Stimulated activated CD4-positive, alpha-beta T cell treated with anti-CD3 and anti-CD28 coated beads, Interleukin-4, amount 100 ng/mL, for 48 hours (primary cell): ENCODE measurements at places on chromosomes 7 and 10.

DNA sequence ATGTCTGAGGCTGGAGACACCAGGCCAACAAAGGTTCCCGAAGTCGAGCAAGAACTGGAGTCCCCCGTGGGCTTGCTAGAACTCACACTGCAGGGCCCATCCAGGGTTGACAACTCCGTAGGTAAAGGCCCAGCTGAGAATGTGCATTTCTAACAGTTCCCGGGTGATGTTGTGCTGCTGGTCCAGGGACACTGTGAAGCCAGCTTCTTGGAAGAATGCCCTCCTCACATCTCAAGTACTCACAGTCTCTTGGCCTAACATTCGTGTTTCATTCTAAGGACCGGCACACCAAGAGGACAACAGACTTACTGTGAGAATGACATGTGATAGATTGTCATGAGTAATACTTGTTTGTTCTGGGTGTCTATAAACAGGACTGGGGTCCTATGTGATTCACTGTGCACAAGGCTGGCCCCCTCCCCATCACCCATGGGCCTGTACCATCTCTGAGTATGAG is 682.3 kb upstream of the IGFBP3 start:
- DNase-seq: no peak

- no peak for DNase-seq
These were observed 81.1 kb downstream of the ARHGAP12 start for GRCh38 chr10:31847515-31847914.

DNA sequence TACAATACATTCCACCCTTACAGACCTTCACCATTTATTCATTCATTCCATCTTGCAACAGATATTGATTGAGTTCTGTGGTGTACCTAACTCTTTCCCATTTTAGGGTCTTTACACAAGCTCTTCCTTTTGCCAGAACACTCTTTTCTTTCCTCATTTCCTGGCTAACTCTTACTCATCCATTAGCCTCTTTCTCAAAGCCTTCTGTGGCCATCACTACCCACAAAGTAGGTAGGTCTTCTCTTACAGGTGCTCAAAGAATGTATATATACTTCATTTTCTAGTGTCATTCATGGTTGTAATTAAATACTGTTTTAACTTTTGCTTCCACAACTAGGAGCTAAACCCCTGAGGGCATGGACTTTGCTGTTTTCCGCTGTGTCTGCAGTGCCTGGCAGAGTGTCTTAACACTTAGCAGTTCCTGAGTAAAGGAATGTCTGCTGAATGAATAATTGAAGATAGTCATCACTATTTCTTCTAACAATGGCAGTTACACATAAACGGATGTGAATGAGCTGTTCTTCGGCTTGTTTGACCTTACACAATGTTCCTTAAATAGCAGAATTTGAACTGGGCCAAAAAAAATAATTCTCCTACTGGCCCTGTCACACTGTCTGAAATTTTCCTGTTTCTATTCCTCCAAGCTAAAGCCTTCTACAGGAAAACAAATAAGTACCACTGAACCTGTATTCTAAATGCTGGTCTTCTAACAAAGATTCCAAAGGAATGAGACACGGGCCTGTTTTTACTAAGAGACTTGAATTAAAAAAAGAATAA is 15.1 kb downstream of the BCAP29 start:
- DNase-seq: no peak

GRCh38 chr7:155372782-155373358 is 75.2 kb downstream of the INSIG1 start:
- no peak for DNase-seq

- no peak for DNase-seq
These were observed 1.3 kb upstream of the BLOC1S2 start for GRCh38 chr10:100287756-100288155.

- DNase-seq: no peak
These were observed 55.8 kb upstream of the ITGA8 start for GRCh38 chr10:15775513-15775912.

GRCh38 chr7:3949242-3949640 is 648.2 kb downstream of the SDK1 start:
- DNase-seq: no peak

GRCh38 chr7:116305485-116306408 is 95.4 kb downstream of the TES start:
- DNase-seq: no peak

DNA sequence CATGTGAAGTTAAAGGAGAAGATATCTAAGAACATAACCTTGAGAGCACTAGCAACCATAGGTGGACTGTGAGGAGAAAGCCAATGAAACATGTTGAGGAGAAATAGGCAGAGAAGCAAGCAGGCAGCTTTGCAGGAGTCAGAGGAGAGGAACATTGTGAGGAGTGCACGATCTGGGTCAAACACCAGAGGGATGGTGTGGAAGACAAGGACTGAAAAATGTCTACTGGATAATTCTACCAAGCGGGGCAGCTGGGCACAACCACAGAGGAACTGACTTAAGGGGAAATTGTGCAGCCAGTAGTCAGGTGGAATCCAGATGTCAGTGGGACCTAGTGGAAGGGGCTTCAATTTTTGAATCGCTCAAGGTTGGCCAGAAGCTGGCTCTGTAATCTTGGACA is 111.9 kb upstream of the LANCL2 start:
- DNase-seq: no peak

DNA sequence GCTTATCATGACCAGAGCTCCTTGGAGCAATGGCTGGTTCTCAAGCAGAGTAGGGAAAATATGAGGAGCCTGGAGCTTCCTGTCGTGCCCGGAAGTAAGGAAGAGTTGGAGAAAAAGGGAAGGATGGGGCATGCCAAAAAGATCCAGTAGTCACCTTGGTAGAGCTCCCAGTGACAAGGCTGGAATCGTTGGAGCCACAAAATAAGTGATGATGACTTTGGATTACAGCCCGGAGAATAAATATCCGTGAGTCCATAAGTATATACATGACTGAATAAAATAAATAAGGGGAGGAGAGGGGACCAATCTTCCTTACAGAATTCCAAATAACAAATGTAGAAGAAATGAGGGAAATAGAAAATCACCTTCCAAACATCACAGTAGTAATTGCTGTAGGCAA is 29.3 kb downstream of the LMTK2 start:
- no peak for DNase-seq

GRCh38 chr7:129877146-129877792 is 75.5 kb downstream of the UBE2H start:
- DNase-seq: no peak

DNA sequence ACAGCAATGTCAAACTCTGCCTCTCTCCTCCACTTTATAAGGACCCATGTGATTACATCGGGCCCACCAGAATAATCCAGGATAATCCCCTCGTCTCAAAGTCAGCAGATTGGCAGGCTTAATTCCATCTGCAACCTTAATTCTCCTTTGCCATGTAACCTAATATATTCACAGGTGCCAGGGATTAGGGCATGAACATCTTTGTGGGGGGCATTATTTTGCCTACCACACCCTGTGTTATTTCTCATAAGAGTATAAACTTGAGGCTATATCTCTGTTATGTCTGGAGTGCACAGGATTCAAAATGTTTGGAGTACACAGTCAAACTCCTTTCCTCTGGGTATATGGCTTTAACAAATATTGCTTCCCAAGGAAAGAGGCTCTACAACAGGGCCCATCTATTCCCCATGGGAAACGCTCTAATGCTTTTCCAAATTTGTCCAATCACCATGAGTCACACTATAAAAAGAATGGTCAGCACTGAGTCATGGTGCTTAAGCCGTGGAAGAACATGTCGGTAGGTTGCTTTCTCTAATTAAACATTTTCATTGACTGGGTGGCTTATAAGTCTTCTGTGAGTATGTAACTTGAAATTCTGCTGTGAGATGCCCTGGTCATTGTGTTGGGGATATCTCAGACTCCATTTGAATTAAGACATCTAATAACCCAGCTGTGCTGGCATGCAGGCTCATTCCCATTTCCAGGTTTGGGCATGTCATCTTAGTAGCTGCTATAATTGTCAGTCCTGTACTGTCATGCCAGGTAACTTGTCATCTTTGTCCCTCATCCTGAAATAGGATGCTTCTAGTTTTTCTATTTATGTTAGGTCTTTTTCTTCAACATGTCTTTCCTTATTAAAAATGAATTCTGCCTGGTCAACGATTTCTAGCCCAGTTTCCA is 11.5 kb upstream of the AKR1B10 start:
- DNase-seq: no peak

DNA sequence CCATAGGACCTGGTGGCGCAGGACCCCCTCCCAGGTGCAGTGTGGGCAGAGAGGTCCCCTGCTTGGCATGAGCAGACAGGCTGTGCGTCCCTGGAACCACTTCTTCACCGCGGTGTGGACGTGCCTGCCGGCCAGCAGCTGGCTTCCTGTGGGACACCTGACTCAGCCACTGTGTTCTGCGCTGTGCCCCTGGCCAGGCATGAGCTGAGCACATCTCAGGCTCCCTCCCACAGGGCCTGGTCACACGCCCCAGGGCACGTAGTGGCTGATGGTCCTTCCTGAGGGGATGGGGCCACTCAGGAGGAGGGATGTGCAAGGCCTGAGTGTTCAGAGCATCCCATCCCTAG is 3.5 kb upstream of the DEPP1 start:
- DNase-seq: no peak

GRCh38 chr7:157274991-157275427 is 61.8 kb upstream of the DNAJB6 start:
- DNase-seq: no peak

DNA sequence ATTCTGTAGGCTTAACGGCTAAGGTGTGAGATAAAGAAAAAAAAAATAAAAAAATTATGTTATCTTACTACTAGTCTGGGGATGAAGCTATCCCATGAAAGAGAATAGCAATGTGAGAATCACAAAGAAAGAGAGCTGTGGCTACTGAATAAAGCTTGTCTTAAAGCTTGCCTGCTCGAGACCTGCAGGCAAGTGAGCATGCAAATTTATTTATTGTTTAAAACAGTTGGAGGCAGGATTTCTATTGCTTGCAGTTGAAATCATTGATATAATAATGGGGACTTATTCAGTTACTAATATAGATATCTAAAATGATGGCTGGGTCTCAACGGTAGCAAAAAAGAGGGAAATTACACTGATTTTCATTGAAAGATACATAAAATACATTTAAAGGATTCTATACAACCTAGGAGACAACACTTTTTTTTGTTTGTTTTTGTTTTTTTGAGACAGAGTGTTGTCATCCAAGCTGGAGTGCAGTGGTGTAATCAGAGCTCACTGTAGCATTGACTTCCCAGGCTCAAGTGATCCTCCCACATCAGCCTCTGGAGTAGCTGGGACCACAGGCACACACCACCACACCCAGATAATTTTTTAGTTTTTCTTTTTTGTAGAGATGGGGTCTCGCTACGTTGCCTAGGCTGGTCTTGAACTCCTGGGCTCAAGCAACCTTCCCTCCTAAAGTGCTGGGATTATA is 144.5 kb upstream of the FEZF1 start:
- no peak for DNase-seq

- DNase-seq: no peak
These were observed 5.1 kb upstream of the EMX2 start for GRCh38 chr10:117537436-117537903.

DNA sequence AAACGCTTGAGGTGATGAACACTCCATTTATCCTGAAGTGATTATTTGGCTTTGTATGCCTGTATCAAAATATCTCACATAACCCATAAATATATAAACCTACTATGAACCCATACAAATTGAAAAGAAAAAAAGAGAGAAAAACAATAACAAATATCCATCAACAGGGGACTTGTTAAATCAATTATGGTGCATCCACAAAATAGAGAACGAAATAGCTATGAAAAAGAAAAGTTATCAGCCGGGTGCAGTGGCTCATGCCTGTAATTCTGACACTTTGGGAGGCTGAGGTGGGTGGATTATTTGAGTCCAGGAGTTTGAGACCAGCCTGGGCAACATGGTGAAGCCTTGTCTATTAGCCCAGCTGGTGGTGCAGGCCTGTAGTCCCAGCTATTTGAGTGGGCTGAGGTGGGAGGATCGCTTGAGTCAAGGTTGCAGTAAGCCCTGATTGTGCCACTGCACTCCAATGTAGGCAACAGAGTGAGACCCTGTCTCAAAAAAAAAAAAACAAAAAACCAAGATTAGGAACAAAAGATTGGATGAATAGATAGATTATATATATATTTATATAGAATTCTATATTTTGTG is 30.6 kb upstream of the IFRD1 start:
- no peak for DNase-seq

- no peak for DNase-seq
These were observed 28.4 kb downstream of the UBE2D4 start for GRCh38 chr7:43954524-43955228.

- no peak for DNase-seq
These were observed 102.7 kb downstream of the GRID1 start for GRCh38 chr10:86263907-86264306.

- DNase-seq: no peak
These were observed 108.2 kb downstream of the PTPN20 start for GRCh38 chr10:47019155-47020145.

- DNase-seq: no peak
These were observed 234.6 kb downstream of the ZMYND11 start for GRCh38 chr10:369684-370448.

DNA sequence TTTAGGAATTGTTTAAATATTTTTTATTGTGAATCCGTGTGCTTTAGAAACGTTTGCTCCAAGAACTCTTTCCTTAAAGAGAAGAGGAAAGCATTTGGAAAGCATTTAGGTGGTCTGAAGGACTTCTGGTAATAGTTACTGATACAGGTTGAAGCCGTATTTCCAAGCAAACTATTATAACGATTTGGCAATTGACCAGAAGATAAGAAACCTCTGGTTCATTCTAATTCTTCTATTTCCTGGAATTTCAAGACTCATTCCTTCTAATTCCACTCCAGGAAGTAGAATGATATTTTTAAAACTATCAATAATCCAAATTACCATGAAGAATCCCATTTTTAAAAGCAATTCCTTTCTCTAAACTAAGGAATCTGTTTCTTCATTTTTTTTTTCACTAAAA is 158.9 kb upstream of the AGR3 start:
- DNase-seq: no peak

DNA sequence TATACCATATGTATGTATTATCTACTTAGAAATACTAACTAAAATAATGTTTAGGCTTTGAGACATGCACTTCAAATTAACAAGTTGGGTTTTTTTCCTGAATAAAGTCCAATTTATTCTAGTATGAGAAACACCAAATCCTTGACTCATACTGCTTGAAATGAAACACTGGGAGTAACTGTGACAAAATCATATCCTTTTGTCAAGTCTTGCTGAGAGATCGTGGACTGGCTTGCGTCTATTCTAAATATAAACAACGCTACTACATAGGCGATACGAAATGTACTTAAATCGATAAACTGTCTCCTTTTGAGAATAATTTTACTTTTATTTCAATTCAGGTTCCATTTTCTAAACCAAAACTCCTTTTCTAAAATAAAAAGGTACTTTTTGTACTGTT is 16.3 kb downstream of the SMURF1 start:
- no peak for DNase-seq

DNA sequence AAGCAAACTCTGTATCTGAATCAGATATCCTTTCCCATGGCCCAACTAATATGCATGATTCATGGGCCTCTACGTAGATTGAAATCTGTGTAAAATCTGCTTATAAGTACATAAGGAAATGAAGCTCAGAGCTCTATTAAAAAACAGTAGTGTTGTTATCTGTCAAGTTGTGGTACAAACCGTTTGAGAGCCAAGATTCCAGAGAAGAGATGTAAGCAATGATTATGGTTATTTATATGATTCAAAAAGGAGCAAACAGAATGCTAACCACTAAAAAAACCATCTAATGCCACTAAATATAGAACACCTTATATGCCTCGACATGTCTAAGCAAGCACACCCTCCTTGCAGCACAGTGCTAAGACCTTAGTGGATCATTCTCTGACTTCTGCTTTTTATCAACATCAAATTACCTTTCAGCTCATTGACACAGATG is 26.6 kb downstream of the RPP38 start:
- no peak for DNase-seq

- DNase-seq: no peak
These were observed 63.7 kb downstream of the TRUB1 start for GRCh38 chr10:115001506-115002381.
